ENCODE measurements at places on chromosomes 13 and 19. TPM values are rescaled to one million over a fixed set of nuclear protein-coding genes. Genes with fewer than 3 reads are reported as not detected.

MBD3 gene
- total RNA-seq, result 94.7 TPM

CEACAM21 gene
- 1.5 TPM for total RNA-seq

PPM1N gene
- not detected for total RNA-seq

TMEM238 gene
- 2.5 TPM for total RNA-seq

SLC8A2 gene
- not detected for total RNA-seq
